ENCODE measurements at places on chromosomes 16 and 17.

- DNase-seq: no peak
Measured at GRCh38 chr17:33924104-33924503, 331.0 kb upstream of the CCL2 start.

DNA sequence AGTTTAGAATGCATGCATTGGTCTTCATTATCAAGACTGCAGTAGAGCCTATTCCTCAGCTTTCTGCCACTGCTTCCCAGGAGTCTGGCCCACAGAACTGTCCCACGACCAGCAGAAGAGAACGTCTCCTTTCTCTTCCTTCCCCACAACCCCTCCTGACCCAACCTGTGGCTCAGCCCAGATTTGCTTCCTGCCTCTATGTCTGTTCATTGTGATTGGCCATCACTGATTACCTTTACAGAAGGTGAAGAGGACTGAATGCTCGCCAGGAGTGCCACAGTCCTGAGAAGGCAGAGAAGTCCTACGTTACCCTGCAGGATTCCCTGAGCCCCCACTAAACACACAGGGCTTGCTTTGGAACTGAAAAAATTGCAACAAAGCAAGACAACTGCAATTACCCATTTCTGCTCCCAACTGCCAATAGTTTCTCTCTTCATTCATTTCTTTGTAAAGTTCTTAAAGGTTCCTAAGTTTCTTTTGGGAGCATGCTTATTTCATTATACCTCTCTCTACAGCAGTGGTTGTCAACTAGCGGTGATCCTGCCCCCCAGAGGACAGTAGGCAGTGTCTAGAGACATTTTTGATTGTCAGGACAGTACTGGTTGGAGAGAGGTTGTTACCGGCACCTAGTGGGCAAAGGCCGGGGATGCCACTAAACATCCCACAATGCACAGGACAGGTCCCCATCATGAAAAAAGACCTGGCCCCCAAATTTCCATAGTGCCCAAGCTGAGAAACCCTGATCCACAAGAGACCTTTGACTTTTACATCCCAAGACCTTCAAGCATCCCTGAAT lies 4.5 kb upstream of the NAT9 start:
- DNase-seq: no peak

DNA sequence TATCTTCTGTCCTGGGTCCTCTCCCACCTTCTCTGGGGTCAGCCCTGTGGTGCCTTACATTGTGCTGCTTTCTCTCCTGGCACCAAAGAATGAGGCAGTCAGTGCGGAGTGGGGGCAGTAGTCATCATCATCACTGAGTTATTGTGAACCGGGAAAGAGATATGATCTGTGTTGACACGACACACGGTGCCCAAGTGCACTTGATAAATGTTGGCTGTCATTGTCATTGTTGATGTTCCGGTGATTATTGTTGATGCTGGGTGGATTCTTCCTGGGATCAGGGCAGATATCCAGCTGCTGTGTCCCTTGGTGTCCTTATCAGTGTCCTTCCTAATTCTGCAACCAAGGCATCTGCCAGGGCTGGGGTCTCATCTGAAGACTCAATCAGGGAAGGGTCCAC lies 121.7 kb downstream of the ABCC6 start:
- no peak for DNase-seq

- DNase-seq: no peak
Measured at GRCh38 chr16:4745274-4745569, 10.9 kb downstream of the DNAAF8 start.

- DNase-seq: no peak
Measured at GRCh38 chr16:88458039-88458772, 5.1 kb downstream of the ZFPM1 start.

- DNase-seq: no peak
Measured at GRCh38 chr17:48997827-48998586, 822 bp downstream of the IGF2BP1 start.

GRCh38 chr16:75745823-75746222 lies 19.5 kb upstream of the CPHXL start:
- DNase-seq: no peak

DNA sequence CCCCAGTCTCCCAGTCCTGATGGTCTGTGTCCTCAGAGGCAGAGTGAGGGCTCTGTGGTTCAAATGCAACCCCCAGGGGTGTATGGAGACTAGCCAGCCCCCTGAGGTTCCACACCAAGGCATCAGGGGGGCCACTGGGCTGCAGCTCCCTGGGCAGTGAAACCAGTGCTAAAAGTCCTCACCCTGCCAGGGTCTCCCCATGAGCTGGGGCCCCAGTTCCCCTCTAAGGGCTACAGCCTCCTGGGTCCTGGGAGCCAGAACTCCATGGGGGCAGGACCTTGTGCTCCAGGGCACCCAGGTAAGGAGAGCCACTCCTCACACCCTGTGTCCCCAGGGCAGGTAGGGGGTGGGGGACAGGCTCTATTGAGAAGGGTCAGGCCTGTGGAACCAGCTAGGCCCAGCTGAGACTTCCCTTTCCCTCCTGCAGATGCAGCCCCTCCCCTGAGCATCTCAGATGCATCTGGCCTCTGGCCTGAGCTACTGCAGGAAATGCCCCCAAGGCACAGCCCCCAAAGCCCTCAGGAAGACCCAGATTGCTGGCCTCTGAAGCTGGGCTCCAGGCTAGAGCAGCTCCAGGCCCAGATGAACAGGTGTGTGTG lies 6.4 kb upstream of the DCAF7 start:
- no peak for DNase-seq

DNA sequence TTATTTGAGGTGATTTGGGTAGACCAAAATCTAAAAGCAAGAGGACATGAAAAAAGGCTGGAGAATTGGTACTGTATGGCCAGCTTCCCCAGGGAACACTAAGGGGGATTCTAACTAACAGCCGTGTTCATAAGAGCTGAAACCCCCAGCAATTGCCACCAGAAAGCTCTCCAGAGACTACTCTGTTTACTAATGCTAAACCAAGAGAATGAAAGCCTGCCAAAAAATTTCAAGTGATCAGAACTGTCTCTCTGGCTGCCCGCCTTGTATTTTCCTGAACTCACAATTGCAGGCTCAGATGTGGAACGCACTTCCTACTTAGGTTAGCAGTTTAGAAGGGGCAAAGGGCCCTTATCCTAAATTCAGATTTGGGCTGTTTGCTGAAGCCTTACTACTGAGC lies 24.1 kb downstream of the MYH10 start:
- no peak for DNase-seq

DNA sequence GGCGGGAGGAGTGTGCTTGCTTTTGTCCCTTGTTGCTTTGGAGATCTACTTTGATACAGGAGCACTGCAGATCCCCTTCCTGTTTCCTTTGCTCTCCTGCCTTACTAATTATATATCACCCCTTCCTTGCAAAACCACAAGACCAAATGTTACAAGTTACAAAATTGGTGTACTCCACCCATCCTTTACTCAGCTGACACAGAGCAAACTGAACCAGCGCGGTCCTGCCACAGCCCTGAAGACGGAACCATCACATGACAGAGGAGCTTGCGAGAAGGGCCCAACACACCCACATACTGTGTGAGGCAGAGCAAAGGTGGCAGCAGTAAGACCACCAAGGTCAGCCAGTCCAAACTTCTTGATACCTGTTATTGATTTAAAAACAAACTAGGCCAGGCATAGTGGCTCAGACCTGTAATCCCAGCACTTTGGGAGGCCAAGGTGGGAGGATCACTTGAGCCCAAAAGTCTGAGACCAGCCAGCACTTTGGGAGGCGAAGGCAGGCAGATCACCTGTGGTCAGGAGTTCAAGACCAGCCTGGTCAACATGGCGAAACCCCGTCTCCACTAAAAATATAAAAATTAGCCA lies 33.2 kb downstream of the CYTH1 start:
- DNase-seq: no peak

- no peak for DNase-seq
Measured at GRCh38 chr16:78664811-78665772, 565.6 kb downstream of the WWOX start.

DNA sequence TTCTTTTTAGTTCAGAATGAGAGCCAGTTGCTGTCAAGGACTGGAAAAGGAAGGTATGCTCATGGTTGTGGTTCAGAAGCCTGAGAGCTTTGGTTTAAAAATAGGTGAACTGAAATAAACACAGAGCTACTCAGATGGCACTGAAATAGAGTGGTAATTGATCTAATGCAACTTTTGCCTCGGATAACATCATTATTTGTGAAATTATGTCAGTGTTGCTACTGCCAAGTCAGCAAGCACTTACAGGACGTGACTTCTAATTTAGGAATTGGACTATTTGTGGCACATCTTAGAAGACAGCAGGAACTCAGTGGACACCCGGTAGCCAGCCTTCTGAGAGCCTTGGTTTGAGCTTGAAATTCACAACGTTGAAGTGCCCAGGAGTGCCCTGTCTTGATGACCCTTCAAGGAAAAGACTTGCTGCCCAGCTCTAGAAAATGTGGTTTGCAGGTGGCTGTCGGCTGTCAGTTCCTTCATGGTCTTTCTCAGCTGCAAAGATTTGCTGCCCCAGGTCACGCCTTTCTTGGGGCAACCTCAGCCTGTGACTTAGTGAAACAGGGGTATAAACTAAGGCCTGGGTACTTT lies 42.0 kb upstream of the XYLT1 start:
- no peak for DNase-seq

GRCh38 chr17:6449307-6449706 lies 5.1 kb downstream of the PIMREG start:
- DNase-seq: no peak

GRCh38 chr16:28534542-28535373 lies 4.0 kb downstream of the NUPR1 start:
- DNase-seq: no peak

- no peak for DNase-seq
Measured at GRCh38 chr16:60478810-60479209, 1557.4 kb downstream of the CDH8 start.

DNA sequence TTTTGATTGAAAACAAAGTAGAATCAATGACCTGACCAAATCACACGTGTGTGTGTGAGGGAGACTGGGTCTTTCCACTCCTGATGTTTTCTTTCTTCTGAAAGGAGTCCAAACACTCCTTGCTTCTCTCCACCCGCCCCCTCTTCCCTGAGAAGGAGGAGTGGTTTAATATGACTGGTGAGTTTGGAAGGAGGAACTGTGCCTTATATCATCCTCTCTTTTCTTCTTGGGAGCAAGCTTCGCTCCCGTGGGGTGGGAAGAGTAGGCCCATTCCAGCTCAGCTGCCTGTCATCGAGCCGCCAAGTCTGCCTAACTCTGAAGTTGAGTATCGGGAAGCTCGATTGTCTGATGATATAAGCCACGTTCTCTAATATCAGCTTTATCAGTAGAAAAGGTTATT lies 96.5 kb downstream of the YPEL2 start:
- DNase-seq: no peak

GRCh38 chr16:72785886-72786285 lies 262.0 kb downstream of the ZFHX3 start:
- DNase-seq: no peak

- no peak for DNase-seq
Measured at GRCh38 chr17:39622380-39623006, 4.3 kb upstream of the PPP1R1B start.

DNA sequence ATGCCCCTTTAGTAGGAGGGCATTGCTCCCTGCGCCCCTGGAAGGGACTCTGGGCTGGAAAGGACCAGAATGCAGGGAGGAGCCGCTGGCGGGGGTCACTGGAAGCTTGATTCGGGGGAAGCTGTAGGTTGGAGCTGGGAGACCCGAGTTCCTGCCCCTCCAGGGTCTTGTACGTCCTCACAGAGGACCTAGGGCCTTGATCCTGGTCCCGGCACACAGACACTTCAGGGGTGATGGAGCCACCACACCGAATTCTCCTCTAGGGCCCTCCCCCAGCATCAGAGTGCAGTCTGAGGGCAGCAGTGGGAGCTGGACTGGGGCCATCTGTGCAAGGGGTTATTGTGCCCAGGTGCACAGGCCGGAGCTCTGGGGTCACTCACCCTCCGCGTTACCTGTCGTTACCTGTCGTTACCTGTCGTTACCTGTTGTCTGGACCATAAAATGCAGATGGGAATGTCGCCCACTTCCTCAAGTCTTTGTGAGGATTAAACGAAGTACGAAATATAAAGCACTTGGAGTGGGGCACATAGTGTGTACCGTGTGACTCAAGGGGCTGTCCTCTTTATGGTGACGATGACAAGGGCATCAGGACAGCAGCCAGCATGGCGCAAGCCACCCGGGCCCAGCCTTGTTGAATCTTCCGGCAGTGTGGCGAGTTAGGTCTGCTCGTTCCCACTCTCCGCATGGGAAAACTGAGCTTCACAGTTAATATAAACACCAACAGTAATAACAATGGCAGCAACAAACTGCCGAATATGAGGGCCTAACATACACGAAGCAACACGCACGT lies 48.6 kb downstream of the CMIP start:
- no peak for DNase-seq

DNA sequence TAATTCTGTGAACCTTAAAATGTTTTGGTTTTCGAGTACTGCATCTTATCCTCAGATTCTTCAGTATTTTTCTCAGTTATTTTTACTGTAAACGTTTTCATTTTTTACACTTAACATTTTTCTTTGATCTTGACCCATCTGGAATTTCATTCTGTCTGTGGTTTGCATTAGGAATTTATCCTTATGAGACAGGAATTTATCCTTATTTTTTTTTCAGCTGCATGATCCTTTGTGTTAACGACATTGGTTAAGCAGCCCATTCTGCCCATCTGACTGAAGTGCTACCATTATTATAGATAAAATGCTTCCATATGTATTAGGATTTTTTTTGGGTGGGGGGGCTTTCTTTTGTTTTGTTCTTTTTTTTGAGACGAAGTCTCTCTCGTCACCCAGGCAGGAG lies 41.0 kb downstream of the SNX29 start:
- no peak for DNase-seq

- no peak for DNase-seq
Measured at GRCh38 chr17:50866950-50867362, 802 bp upstream of the TOB1 start.

DNA sequence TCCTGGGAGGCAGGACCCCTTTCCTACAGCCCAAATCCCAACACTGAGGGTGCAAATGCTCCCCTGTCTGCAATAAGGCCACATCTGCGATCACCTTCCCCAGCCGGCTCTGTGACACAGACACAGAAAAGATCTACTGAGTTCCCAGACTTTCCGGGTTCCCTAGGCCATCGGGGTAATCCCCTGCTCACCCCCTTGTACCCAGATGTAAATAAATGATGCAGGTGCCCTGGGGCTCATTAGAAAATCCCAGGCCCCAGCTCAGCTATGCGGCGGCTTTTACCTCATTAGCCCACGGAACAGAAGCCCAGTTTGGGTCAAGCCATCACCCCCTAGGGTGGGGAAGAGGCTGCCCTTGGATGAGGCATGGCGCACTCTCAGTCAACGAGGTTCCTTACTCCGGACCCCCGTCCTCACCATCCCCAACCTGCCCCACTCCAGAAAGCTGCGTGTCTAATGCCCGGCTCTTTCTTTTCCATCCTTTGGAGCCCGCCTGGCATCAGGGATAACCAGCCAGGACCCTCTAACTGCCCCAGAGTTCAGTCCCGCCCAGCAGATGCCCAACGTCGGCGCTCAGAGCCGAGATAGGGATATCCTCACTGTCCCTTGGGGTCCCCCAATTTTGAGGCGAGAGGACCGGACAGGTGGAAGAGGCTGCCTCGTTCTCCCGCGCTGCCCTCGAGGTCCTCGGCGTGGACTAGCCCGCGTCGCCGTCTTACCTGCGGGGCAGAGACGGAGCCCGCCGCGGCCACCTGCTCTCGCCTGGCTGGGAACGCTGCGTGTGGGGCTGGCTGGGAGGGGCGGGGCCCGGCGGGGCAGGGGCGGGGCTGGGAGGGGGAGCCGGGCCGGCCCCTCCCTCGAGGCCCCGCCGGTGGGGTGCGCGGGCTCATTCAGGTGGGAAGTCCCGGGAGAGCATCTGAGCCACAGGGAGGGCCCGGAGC lies at the start of gene ZNF385C:
Gene ZNF385C, minus strand, starts transcription at position 783 of the 941 bp plus-strand sequence. CDS start 35,417 bp downstream, outside the sequence.
- DNase-seq: no peak

- no peak for DNase-seq
Measured at GRCh38 chr16:6018848-6019489, 921.4 kb upstream of the EEF2KMT start.
